Fibroblast of lung (primary cell): ENCODE measurements at places on chromosomes 7 and 10.
A peak's percentile ranks its signal among the peaks of the same experiment; 100 is the strongest.

GRCh38 chr7:1603346-1604225 is 33.8 kb upstream of the PSMG3 start:
- no peak for DNase-seq

GRCh38 chr7:117616694-117617093 is 136.9 kb downstream of the CFTR start:
- DNase-seq: no peak

DNA sequence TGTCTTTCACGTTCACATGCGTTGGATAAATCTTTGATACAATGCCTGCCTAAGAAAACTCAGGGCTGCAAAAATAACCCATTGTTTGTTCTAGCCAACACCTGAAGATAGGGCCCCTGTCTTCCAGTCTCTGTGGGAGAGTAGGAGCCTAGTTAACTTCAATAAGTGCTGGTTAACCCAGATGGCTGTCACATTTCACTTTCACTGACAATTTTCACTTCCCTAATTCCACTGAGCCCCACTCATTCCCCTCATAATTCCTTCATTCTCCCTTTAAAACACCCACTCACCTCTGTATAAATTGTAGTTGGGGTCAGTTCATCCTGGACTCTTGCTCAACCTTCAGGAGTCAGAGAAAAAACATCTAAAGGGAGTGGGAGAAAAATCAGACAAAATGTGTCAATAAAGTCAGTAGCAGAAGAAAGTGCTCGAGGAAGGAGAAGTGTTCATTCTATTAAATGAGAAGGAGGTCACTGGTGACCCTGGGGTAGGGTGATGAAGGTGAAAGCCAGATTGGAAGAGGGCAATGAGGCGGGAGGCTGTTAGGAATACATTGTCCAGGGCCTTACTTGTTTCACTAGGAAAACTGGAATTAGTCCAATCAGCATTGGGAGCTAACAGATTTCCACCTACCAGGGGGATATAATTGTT is 51.2 kb upstream of the ABI1 start:
- DNase-seq: no peak

- DNase-seq: no peak
Observed at GRCh38 chr7:142130267-142130666, 18.7 kb downstream of the MGAM2 start.

DNA sequence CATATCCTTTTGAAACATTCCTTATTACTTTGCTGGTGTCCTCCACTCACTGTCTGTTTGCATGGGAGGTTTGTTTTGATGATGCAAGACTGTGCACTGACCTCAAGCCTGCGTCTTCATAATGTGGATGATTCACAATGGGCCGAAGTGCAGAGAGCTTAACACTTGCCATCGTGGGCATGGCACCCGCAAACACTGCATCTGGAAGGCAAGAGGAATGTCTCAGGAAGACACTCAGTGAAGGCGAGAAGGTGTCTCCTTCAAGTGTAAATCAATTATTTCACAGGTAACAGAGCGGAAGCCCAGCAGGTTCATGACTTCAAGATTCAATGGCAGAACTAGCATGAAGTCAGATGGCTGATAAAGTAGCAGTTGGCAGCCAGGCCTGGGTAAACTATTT is 98.1 kb downstream of the DPY19L1 start:
- peak; percentile 86 for DNase-seq

DNA sequence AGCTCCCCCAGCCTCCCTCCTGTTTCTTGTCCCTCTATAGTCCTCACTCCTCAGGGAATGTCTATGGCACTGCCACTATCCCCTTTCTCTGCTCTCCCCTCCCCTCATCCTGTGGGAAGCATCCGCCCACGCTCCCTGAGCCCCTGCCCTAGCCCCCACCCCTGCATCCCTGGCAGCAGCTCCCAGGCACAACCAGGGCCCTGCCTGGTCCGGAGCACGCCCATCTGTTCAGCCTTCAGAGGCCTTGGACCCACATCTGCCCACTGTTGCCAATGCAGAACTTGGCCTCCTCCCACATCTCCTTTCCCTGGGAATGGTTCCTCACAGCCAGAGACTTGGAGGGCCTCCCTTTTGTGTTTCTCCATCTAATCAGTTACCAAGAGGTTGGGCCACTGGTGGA is 20.4 kb upstream of the TBRG4 start:
- DNase-seq: no peak

DNA sequence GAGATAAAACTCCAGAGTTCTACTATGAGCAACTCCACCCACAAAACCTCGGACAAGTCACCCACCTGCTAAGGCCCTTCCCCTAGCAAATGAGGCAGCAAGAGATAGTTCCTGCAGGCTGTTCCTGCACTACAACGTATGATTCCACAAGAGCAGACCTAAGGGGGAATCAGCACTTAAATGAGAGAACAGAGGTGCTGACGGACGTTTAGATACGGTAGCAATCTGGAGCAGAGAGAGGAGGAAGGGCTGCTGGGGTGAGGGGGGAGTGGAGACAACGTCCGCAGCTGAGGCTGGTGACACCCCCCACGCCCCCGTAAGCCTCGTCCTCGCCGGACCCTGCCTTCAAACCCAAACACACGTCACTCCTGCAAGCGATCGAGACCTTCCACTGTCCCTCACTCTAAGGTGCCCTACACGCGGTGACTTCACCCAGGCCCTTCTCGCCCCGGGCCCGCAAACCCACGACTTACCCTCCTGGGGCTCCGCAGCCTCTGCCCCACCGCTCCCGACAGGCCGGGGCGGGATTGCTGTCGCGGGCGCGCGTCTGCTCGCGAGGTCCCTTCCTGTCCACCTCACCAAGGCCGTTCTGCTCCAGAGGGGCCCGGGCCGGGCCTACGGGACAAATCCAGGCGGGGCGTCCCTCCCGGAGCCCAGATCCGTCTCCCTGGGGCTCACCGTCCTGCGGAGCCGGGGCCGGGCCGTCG is 635 bp downstream of the ZNF12 start:
- peak; percentile 38 for DNase-seq

GRCh38 chr10:35079763-35080162 is 10.4 kb downstream of the CUL2 start:
- DNase-seq: peak; percentile 83

GRCh38 chr10:116444527-116445142 is 17.0 kb downstream of the PNLIPRP3 start:
- peak; percentile 24 for DNase-seq

GRCh38 chr10:29471544-29471859 is 163.3 kb downstream of the SVIL start:
- DNase-seq: peak; percentile 80

- DNase-seq: no peak
Observed at GRCh38 chr10:66862687-66863258, 63.1 kb upstream of the LRRTM3 start.

DNA sequence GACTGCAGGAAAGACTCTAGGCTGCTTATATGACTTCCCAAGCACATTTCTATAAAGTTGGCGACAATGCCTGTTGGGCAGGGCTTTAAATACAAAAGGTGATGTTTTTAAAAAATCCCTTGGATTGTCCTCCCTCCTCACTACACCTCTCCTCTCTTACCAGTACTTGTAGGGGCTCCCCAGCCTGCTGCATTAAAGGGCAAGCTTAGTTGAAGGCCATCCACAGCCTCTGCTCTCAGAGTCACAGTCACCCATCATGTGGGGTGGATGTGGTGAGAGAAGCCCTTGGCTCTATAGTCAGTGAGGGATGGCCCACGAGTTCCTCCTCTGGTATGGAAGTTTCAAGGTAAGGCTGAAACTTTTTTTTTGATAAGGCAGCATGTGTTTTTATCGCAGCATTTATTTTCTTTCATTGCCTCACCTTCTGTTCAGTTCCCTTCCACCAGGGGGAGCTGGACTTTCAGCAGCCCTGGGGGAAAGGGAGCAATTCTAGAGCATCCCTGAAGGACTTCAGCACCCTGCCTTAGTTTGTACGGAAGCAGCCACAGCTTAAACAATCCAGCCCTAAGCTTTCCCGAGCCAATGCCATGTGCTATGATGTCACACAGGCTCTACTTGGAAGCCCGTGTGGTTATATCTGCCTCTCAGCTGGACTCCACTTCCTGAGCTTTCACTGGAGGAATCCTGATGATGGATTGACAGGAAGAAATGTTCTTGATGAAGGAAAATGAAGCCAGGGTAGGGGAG is 131.9 kb downstream of the CALCR start:
- DNase-seq: peak; percentile 5

DNA sequence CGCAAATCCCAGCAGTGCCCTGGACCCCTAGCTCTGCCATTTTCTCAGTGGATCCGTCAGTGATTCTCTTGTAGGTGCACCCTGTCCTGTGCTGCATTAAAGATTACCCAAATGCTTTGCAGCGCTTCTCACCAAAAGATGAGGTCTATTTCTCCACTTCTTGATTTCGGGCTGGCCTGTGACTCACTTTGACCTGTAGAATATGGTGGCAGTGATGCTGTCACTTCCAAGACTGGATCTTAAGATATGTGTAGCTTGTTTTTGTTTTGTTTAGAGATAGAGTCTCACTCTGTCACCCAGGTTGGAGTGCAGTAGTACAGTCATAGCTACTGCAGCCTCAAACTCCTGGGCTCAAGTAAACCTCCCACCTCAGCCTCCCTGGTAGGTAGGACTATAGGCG is 37.0 kb upstream of the ZMIZ1 start:
- DNase-seq: no peak

DNA sequence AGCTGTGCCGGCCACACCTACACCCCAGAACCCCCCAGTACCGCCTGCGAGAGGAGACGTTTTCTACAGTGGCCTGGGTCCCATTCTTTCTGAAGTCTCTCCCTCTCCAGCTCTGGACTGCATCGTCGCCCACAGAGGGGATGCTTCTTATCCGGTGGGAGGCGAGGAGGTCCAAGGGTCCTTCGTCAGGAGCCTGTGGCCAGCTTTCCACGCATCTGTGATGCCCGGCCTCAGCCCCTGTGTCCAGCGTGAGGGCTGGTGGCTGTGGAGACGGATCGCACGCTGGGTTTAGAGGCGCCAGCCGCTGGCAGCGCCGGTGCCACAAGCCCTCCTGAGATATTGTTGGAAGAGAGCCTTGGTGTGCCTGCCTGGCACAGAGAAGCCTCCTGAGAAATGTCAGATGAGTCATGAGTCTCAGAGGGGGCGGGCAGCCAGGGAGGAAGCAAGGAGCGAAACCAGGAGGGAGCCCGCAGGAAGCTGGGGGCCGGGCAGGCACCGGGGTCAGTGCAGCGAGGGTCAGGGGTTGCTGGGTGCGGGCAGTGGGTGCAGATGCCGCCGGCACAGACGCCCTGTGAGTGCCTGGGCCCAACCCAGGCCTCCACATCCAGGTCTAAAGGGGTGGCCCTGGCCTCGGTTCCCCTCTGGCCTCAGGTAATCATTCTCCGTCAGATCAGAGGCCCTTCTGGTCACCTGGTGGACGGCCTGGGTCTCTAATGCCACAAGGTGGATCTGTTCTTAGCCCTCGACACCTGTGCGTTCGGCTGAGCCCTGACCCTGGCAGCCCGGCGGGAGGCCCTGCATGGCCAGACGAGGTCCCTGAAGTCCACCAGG is 86.0 kb upstream of the DIP2C start:
- no peak for DNase-seq

GRCh38 chr7:2175514-2175913 is 57.2 kb downstream of the MAD1L1 start:
- DNase-seq: peak; percentile 99

DNA sequence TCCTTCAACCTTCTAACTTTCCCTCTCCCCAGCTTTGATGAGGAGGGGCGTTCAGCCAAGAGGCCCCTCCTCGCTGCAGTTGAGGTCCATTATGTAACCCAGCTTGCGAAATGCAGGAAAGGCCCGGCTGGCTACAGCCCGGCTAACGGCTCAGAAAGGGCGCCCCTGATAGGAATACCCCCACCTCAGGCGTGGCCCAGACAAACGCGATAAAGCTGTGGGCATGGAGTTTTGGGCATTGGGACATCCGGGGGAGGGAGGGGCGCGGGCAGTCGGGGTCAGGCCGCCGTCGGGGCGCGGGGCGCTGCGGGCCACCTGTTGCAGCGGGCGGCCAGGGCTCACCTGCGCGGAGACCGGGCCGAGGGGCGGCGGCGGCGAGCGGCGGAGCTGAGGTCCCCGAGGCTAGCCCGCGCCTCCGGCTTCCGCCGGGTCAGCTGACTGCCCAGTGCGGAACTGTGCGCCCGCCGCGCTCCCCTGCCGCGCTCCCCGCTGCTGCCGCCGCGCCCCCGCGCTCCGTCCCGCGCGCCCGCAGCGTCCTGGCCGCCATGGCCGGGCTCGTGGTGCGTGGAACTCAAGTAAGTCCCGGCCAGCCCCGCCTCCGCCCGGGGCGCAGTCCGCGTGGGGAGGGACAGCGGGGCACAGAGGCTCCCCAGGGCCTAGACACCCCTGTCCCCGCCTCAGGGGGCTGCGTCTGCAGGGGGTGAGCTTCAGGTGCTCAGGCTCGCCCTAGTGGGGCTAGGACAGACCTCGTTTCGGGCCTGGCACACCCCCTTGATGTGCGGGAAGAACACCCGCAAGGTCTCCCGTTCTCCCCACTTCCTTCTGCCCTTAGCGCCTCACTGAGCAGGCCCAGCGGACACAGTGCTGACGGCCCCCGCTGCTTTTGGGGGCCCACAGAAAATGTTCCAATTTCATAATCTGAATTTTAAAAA is at the start of gene LRMDA:
TSS of gene LRMDA (plus strand) at position 445 of the 932 bp plus-strand sequence.
- no peak for DNase-seq

DNA sequence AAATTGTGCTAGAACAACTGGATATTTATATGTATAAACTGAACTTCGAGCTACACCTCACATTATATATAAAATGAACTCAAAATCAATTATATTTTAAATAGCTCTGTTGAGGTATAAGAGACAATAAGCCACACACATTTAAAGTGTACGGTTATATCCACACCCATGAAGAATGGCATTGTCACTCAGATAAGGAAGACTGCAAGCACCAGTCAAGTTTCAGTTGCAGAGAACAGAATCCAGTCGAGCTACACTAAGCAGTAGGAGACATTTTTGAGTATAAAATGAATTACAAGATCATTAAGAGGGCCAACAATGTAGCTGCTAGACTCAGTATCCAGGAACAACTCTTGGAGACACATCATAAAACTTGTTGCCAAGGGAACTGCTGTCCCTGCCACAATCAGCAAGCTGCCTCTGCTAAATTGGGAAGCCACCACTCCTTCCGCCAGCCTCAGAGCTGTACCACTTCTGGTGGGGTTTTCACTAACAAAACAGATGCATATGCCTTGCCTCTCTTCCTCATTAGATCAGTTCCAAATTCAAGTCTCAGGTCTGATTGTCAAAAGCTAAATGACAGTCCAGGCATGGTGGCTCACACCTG is 19.6 kb upstream of the GPNMB start:
- DNase-seq: no peak

GRCh38 chr7:90401989-90402388 is 1.3 kb upstream of the CLDN12 start:
- peak; percentile 47 for DNase-seq

DNA sequence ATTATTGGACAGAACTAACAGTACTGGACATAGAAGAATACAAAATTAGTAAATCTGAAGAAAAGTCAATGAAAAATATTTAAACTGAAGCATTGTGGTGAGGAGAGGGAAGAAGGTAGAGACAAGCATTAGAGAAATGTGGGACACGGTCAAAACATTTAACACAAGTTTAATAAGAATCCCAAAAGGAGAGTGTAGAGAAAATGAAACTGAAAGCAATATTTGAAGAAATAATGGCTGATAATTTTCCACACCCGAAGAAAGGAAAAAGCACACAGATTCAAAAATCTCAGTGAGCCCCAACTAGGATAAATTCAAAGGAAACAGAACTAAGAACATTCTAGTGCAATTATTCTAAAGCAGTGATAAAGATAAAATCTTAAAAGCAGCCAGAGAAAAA is 126.4 kb upstream of the LRRTM3 start:
- DNase-seq: peak; percentile 24
